Stimulated activated CD8-positive, alpha-beta memory T cell treated with anti-CD3 and anti-CD28 coated beads, Interleukin-4, amount 100 ng/mL, for 1 hour (primary cell): ENCODE measurements at places on chromosomes 11 and 22.

DNA sequence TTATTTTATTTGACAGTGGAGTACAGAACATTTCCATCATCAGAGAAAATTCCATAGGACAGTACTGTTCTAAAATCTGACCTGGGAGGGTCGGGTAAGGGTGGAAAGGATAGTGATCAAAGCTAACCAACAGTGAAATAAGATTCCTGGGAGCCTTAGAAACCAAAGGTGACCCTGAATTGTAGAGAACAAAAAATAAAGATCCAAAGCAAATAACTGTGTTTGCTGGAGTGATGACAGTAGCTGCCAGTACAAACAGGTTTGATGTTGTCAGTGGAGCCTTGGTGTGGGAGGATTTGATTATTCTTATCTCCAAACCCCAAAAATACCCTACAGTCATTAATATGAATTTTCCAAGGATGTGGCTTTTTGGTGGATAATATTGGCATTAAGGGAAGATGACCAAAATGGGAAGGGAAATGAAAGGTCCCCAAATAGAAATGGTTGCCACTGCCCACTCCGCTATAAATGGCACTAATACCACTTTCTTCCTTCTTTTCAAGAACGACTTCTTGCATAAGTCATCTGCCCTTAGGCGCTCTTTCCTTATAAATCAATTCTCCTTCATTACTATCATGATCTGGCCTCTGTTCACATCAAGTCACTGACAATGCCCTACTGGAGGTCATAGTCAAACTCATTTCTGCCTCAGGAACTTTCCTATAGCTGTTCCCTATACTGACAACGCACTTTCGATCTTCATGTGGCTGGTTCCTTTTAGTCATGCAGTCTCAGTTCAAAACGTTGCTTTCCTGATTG, 44.4 kb downstream of the EHF start:
- no peak for DNase-seq

DNA sequence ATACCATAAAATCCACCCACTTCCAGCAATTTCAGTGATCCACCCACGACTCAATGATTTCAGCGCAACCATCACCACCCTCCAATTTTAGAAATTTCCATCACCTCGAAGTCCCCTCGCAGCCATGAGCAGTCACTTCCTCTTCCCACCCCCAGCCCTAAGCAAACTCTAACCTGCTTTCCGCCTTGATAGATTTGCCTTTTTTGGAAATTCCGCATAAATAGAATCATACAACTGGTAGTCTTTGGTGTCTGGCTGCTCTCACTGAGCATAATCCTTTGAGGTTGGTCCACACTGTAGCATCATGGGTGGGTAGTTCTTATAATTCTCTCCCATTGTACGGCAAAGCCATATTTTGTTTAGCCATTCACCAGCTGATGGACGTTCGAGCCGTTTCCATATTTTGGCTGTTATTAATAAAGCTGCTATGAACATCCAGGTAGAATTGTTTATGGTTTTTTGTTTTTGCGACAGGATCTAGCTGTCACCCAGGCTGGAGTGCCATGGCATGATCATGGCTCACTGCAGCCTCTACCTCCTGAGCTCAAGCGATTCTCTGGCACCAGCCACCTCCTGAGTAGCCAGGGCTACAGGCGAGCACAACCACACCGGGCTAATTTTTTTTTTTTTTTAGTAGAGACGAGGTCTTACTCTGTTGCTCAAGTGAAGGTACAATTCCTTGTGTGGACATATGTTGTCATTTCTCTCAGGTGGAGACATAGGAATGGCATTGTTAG, 16.0 kb downstream of the PIM3 start:
- no peak for DNase-seq

GRCh38 chr11:134509381-134510232, 97.6 kb upstream of the B3GAT1 start:
- DNase-seq: no peak

- no peak for DNase-seq
These were observed 543 bp upstream of the AP2A2 start for GRCh38 chr11:925158-925495.

- no peak for DNase-seq
These were observed 88.1 kb downstream of the RRAS2 start for GRCh38 chr11:14270690-14271542.

- no peak for DNase-seq
These were observed 23.4 kb upstream of the RIC3 start for GRCh38 chr11:8192016-8192895.

DNA sequence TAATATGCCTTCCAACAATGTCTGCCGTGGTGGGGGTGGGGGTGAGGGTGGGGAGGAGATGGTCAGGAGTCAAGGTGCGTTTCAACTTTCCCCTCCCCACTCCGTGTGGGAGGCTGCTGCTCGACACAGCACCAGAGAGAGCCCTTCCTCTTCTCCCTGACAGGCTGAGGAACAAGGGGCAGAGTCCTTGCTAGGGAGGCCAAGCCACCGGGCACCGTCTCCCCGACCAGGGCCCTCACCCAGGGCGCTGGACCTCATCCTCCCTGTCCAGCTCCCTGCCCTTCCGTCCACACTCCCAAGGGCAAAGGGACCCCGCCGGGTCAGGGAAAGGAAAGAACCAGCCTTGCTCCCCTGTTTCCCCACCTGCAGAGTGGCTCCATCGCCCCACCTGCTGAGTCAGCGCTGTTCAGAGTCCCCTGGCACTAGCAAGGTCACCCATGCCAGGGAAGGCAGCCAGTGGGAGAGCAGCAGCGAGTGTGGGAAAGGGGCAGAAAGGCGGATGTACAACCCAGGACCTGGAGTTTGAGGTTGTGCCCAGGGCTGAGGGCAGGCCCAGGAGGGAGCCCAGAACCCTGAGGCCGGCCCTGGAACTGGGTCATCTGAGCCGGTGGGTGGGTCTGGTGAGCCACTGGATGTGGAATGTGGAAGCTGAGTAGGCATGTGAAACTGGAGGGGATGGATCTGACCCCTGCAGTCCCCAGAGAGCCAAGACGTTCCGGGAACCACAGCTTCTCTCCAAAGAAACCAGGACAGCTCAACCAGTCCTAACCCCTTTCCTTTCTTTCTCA, 47.2 kb downstream of the BUD13 start:
- DNase-seq: no peak

- DNase-seq: no peak
These were observed 50.3 kb downstream of the MICAL3 start for GRCh38 chr22:17974087-17974486.

DNA sequence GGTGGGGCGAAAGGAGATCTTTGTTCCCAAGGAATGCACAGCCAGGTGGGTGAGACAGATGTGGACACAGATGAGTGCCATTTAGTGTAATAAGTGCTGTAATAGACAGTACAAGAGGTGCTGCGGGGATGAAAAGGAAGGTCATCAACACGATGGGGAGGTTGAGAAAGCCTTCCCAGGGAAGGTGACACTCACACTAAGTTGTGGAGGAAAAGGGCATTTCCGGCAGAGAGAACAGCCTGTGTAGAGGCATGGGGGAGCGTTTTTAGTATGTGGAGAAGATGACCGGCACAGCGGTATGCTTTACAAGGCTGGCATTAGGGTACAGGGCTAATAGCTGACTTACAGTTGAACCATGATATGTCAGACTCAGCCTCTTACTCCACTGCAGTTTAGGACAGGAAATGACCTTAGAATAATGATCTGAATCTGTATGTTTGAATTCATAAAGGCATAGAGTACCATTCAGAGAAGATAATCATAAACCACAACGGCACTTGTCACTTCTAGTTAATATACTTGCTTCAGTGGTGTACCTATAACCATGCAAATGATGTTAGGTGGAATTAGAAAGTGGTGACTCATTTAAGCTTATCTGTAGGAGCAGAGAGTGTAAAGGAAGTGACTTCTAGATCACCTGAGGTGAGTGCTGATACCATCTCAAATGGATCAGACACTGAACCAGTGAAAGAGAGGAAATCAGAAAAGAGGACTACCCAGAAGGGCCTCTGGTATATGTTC, 60.6 kb downstream of the FAM83F start:
- no peak for DNase-seq

DNA sequence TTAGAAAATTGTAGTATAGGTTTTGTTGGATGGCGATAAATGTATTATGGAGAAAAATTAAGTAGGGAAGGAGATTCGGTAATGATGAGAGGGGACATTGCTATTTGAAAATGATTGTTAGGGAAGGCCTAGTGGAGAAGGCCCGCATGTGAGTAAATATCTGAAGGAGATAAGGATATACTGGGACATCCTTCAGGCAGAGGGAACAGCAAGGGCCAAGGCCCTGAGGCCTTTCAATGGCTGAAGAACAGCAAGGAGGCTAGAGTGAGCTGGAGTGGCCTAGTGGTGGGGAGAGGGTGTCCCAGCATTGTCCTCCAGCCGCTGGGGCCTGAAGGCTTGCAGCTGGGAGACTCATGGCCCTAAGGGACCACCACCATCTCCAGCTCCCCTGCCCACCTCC, 23.2 kb upstream of the ARRB1 start:
- DNase-seq: no peak

DNA sequence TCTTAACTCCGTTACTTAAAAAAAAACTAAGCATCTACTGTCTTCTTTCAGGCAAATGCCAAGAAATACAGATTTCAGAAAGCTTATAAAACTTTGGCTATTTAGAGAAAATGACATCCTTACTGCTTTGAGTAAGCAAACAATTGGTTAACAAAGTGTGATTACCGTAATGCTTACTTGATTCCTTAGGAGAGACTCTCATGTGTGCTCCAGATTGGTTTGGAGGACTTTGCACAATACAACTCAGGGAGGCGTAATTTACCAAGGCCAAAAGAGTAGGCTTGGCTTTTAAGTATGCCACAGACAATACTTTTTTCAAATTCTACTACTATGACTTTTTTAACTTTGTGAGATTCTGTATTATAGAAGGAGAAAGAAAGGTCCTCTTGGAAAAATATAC, 76.9 kb upstream of the ALKBH3 start:
- no peak for DNase-seq

DNA sequence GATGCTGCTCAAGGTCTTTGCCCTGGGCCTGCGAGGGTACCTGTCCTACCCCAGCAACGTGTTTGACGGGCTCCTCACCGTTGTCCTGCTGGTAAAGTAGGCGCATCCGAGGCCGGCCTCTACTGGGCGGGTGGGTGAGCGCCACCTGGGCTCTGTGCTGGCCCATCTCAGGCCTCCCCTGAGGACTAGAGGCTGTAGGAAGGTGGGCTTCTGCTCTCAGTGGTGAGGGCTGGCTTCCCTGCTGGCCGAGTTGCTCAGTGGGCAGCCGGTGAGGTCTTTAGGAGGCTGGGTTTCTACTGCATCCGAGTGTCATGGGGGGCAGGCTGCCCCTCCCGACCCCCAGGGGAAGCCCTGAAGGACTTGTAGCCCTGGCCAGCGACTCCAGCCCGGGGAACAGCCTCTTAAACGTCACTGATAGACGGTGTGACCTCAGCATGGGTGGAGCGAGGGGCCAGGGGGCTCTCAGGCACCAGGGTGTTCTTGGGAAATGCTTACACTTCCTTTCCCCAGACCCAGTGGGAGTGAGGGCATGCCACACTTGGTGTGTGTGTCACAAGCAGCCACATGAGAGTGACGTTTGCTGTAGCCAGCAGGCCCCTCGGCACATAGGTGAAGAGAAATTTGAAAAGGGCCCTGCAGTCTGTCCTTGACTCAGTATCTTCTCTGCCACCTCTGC, 30.3 kb downstream of the TPCN2 start:
- DNase-seq: no peak

DNA sequence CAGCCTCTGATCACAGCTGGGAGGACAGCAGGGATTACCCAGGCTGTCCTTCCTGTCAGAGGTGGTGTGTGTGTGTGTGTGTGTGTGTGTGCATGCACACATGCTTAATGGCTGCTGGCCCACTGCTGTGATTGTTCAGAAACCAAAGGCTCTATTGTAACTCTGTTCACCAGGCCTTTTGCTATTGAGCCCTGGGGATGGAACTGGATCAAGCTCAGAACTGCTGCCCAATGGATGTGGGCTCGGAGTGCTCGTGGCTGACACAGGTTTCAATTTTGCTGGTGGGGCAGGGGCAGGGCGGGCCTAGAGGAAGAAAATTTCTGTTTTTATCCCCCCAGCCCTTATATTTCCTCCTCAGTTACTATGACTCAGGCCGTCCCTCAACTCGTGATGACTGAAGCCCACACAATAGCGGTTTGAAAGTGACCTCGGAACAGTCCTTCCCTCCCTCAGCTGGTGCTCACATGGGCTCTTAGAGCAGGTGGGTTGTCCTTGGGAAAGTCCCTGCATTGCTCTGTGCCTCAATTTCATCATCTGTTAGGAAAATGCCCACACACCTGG, 359.3 kb downstream of the TENM4 start:
- no peak for DNase-seq

DNA sequence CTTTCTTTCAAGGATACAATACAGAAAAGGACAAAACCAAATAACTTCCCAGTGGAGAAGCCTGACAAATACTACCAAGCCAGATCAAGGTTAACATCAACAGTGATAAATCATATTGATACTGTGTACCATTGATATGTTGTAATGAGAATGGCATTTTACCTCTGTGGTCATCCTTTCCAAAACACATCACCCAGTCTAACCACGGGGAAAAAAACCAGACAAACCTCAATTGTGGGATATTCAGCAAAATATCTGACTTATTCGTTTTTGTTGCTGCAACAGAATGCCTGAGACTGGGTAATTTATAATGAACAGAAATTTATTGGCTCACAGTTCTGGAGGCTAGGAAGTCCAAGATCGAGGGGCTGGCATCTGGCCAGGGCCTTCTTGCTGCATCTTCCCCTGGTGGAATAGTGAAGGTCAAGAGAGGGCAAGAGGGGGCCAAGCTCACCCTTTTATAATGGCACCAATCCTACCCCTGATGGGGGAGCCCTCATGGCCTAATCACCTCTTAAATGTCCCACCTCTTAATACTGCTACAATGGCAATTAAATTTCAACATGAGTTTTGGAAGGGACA, 66.1 kb downstream of the FAM76B start:
- DNase-seq: no peak

- no peak for DNase-seq
These were observed 137.8 kb upstream of the MTMR2 start for GRCh38 chr11:96061730-96062129.

DNA sequence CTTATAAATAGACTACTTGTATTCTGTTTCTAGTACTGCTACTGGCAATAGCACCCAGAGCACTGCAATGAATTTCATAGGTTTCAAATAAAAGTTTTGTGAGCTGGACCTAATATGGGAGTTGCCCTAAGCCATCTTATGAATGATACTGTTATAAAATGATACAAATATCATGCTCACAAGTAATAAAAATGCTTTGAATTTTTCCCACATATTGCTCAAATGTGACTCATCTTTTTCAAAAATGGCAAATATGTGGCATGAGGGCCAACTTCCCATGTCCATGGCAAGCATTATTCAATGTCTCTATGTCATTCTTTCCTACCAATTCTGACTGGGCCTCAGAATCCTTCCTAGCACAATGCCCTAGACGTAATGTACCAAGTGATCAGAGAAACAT, 137.6 kb downstream of the TRPC6 start:
- no peak for DNase-seq

GRCh38 chr11:103985041-103985440, 51.4 kb upstream of the DDI1 start:
- no peak for DNase-seq
